ENCODE measurements at places on chromosomes 5 and 9. TPM values are rescaled to one million over a fixed set of nuclear protein-coding genes. Genes with fewer than 3 reads are reported as not detected.

The PCDHGB7 gene
- 23.6 TPM for total RNA-seq

The PLEKHG4B gene
- 0.39 TPM for total RNA-seq

The STXBP1 gene
- total RNA-seq, result 60.6 TPM

The COL5A1 gene
- 383 TPM for total RNA-seq

The CDHR2 gene
- not detected for total RNA-seq

The PHYHD1 gene
- 11.9 TPM for total RNA-seq

The NTNG2 gene
- total RNA-seq, result 1.3 TPM

The PCDHB11 gene
- 1.7 TPM for total RNA-seq
